Naive thymus-derived CD4-positive, alpha-beta T cell (primary cell): ENCODE measurements at places on chromosomes 5 and 9.
A peak's percentile ranks its signal among the peaks of the same experiment; 100 is the strongest.

- no peak for DNase-seq
Measured at GRCh38 chr9:124590889-124591641, 83.9 kb upstream of the NR5A1 start.

DNA sequence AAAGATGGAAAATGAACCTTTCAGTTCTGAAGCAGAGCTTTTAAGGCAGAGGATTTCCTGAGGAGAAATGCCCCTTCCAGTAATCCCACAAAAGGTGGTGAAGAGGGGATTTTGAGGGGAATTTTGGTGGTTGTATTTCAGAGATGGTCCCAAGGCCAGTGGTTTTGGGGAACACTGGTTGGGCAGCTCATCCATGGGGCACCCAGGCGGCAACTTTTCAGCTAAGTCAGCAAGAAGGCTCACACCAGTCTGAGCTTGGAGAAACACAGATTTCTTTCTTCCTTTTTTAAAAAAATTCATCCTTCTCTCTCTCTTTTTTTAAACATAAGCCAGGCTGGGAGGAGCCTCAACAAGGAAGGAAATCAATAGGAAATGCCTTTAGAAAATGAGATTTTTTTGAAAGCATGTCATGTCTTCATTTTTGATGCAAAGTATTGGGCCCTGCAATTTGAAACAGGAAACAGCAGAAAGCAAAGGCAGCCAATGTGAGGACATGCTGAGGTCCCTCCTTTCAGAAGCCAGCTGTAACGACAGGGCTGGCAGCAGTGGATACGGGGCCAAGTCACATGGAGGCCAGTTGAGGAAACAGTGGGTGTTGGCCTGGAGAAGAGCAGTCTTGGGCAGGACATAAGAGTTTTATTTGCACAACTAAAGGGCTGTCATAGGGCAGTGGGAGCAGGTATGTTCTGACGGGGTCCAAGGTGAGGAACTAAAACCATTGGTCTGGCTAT, 155.3 kb upstream of the KLF4 start:
- no peak for DNase-seq

GRCh38 chr9:128899566-128900322, 17.8 kb downstream of the LRRC8A start:
- DNase-seq, result peak; percentile 36

GRCh38 chr9:120642129-120642770, 62.3 kb upstream of the CDK5RAP2 start:
- no peak for DNase-seq

GRCh38 chr9:94630833-94631232, 8.5 kb downstream of the FBP1 start:
- DNase-seq, result no peak
